ENCODE measurements at places on chromosomes 6 and 20.

- no peak for DNase-seq
Observed at GRCh38 chr6:75491291-75491690, 2.3 kb downstream of the FILIP1 start.

- DNase-seq, result no peak
Observed at GRCh38 chr20:46674253-46675083, 14.8 kb downstream of the TP53RK start.

DNA sequence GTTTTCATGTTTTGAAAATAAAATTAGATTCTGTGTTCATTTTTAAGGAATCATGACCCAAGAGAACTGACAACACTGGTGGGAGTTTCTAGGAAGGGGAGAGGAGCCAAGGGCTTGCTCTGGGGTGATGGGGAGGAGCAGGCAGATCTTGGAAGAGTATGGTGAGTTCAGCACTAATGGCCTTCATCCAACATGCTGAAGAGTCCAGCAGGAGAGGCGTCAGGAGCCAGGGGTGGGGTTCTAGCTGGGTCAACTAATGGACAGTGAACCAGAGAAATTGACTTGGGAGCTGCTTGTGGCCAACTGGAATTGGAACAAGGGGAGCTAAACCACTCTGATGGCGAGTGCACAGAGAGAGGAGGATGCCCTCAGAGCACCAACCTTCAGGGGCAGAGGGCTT lies 107.1 kb downstream of the MRPL14 start:
- DNase-seq, result no peak

GRCh38 chr20:11692567-11692966 lies 225.1 kb upstream of the BTBD3 start:
- DNase-seq, result no peak

DNA sequence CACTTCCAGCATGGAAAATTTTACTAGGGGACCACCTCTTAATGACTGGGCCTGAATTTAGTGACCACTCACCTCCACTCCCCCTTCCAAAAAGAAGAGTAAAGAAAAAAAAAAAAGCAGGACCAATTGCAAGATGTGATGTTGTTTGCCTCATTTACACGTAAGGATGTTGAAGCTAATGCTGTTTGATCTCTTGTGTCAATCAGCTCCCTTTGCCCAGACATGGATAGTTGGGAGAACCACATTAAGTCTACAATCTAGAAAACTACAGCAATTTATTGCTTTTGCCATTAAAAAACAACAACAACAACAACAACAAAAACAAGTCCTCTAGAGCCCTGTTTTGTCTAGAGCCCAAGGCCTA lies 11.0 kb upstream of the DSTN start:
- DNase-seq, result no peak

GRCh38 chr20:42098418-42098817 lies 480.2 kb upstream of the CHD6 start:
- DNase-seq, result no peak

DNA sequence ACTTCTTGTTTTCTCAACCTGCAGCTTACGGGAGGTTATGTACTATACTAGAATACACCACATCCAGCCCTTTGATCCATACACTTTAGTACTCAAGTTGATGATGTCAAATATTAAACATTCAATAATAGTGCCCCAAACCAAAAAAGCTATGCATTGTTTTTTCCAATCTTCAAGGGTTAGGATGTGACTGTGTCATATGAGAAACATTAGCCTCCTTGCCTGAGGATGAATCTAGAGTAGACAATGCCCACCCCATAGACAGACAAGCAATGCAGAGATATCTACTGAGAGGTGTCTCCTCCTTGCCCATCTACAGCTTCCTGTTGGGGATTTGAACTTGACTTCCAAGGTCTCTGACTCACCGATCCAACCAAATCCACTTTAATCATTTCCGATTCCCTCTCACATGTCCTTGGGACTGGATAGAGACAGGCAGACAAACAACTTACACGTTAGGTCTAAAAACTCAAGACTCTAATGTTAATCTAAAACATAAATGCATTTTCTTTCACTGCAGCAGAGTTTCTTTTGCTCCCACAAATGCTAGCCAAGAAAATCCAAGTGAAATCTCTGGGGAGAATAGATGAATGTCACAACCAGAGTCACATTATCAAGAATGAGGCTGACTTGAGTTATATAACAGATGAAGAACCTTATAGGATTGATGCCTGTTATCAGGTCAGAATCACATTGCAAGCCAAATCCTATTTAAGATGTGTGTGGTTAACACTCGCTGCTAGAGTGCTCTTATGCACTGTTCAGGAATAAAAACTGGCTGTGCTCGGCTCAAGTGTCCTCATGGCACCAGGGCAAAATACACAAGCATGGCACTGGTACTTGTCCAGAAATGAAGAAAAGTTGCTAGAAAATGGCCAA lies 75.5 kb upstream of the TNFAIP3 start:
- DNase-seq, result no peak

GRCh38 chr6:159315562-159315961 lies 146.4 kb downstream of the FNDC1 start:
- DNase-seq, result no peak

DNA sequence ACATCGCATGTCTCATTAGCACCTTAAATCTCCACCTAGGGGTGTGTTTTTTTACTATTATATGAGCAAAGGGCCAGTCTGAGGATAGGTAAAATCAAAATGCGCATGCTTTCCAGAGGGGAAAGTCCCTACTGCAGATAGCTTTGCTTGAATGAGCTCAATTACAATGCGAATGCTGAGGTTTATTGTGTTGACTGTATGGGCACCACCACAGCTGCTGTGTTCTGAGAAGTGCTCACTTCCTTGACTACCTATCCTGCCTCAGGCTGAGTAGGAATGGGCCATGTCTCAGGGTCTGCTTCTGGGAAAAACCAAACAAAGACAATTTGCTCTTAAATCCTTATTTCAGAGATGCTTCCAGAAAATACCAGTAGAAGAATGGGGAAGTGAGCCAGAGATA lies 36.6 kb downstream of the MOCS1 start:
- DNase-seq, result no peak

DNA sequence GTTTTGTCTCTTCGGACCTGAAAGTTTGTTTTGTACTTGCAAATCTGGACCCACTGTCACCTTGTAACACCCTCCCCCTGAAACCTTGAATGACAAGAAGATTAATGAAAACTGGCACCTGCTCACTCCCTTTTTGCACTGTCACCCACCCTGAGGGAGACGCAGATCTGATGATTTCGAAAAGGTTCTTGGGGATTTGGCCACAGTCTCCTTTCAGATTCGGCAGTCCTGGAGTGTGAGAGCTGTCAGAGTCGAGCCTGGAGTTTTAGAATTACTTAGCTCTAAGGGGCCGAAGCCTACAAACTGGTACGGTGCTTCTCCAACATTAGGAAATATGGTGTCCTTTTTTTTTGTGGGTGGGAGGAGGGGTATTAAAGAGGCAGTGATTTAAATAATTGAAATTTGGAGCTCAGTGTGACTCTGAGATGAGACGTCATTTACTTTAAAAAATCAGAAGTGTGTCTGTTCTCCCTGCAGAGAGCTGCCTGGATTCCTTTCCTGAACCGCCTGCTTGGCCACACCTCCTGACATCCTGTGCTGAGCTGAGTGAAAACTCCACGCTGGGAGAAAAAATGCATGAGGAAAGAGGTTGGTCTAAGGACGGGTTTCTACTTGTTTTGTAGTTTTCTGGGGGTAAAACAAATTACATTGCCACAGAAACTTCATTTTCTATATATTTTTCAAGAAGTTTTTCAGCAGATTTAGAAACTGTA lies 447.0 kb upstream of the CDH4 start:
- no peak for DNase-seq

DNA sequence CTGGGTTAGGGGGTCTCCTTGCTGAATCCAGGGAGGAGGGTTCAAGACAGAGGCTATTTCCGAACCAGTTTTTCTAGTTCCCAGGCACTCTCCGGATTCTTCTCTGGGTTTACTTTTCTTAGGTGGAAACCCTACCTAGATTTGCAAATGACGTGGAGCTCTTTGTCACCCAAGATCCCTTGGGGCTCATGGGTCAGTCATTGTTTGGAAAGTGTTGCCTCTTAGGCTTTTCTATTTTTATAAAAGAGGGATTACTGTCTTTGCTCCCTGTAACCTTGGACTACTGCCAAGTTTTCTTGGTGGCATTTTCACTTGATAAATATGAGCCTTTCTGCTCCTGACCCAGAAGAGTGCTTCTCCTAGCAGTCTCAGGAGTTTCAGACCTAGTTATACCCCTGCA lies 33.6 kb downstream of the FAM209B start:
- DNase-seq, result no peak

DNA sequence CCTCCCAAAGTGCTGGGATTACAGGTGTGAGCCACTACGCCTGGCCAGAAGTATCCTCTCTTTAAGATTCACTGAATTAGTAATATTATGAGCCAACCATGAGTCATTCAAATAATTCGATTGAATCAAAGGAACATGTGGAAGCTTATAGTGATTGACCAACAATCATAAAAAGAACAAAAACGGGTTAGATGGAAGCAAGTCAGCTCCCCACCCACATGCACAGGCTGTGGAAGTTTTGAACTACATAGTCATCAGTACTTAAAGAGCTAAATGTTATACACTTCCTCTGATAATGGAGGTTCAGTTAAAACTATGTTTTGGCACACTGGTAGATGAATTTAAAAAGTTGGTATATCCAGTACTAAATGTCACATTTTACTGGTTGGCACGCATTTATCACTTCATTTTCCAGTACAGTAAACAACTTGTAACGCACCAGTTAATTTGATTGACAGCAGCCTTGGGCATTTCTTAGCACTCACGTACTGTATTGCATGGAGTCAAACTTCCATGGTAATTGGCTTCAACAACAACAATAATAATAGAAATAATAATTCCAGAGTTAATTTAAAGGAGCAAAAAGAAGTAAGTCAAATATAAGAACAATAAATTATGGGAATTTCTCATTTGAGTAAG lies 1107.3 kb upstream of the MAP3K7 start:
- DNase-seq, result no peak

GRCh38 chr6:4114123-4114522 lies 21.3 kb downstream of the ECI2 start:
- DNase-seq, result no peak

- no peak for DNase-seq
Observed at GRCh38 chr6:48957781-48958180, 505.3 kb downstream of the MMUT start.

GRCh38 chr20:25203871-25204320 lies 8.4 kb downstream of the ENTPD6 start:
- no peak for DNase-seq

DNA sequence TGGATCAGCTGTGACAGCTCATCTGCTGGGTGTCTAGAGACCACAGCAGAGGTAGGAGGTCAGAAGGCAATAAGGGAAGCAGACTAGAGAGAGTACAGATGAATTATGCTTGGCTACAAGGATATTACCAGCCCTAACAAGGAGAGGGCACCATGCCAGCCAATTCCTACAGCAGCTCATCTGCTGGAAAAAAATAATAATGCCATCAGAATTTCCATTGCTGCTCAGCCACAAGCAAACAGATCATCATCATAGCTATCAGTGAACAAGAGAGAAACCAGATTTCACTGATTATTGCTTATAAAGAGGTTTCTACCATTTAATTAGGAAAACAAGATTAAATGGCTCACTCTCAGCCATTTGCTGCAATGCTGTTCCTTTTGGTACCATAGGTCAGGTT lies 66.5 kb downstream of the PSMG4 start:
- no peak for DNase-seq

GRCh38 chr6:36375644-36376155 lies 11.8 kb downstream of the ETV7 start:
- no peak for DNase-seq

DNA sequence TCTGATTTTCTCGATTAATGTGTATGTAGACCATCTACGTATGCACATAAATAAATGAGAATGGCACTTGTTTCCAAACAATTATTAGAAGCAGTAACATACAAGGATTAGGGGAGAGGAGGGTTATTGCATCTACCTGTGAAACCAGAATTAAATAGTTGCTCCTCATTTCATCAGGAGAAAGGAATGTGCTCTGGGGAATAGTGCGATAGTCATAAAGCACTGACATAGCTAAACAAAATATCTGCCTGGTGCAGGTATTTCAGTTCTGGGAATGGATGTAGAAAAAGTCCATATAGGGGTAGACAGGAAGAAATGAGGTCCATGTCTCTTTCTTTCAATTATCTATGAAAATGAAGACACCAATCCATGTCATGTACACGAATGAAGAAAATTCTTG lies 1.6 kb upstream of the ID4 start:
- no peak for DNase-seq

DNA sequence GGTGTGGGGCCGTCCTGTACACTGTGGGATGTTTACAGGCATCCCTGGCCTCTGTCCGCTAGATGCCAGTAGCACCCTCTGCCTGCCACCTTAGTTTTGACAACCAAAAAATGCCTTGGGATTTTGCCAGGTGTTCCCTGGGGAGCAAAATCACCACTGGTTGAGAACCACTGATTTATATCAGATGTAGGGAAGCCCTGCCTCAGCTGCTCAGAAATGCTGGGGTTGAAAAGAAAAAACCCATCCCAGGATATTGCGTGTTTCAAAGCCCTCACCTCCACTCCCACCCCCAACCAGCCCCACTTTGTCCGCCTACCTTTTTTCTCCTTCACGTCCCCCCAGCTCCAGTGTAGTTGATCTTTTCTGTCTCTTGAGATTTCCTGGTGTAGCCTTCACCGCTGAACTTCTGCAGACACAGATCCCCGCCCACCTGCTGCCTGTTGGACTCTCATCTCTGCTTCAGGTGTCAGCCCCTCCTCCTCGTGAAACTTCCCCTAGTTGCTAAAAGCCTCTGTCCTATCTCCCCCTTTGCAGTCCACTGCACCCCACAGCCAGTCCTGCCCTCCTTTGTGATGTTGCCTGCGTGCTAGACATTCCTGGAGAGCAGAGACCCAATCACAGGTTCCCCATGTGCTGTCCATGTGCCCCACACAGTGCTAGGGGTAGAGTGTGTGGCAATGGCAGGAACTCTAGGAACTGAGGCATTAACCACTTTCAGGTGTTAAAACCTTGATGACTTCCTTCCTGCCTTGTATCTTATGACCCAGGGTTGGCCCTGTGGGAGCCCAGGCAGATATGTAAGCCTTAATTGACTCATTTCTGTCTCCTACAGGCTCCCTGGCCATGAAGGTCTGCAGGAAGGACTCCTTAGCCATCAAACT lies 98.9 kb downstream of the TBC1D7 start:
- DNase-seq, result no peak

- DNase-seq, result no peak
Observed at GRCh38 chr6:165872811-165873210, 209.8 kb upstream of the PDE10A start.

GRCh38 chr6:42294759-42295158 lies 77.1 kb upstream of the MRPS10 start:
- no peak for DNase-seq

- no peak for DNase-seq
Observed at GRCh38 chr6:15747354-15747883, 84.6 kb upstream of the DTNBP1 start.
